ENCODE measurements at places on chromosomes 6 and 20.

GRCh38 chr6:119201480-119201879, 123.0 kb upstream of the FAM184A start:
- no peak for DNase-seq

DNA sequence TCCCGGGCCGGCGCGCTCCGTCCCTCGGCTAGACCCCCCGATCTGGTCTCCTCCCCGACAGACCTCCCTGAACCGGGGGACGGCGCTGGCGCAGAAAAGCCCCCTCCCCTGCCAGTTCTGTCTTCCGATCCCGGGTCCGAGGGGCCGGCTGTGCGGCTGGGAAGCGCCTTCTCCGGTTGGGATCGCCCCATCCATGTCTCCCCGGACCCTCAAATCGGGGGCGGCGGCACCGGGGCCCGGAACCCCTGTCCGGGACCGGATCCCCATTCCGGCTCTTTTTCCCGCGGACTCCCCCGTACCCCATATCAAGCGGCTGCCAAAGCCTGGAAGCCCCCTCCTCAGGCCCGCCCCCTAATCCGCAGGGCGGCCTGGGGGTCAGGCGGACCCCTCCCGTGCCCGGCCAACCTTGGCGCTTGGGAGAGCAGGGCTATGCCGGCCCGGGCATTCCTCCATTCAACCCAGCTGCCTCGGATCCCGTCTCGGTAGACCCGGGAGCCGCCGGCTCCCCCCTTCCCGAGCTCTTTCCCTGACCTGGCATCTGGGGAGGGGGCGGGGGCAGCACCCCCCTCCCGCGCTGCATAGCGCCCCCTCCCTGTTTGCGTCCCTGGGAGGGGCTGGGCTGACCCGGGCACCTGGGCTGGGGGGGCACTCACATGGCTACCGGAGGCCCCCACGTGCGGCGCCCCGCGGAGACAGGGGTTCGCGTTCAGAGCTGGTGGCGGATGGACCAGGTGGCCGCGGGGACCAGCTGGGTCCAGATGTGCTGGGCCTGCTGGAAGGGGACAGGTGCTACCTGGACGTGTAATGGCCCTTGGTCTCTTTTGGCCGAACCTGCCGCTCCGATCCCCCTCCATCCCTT, 643 bp downstream of the DLGAP4 start:
- DNase-seq: no peak

GRCh38 chr20:41304002-41304401, 13.5 kb downstream of the ZHX3 start:
- DNase-seq: peak; percentile 72

DNA sequence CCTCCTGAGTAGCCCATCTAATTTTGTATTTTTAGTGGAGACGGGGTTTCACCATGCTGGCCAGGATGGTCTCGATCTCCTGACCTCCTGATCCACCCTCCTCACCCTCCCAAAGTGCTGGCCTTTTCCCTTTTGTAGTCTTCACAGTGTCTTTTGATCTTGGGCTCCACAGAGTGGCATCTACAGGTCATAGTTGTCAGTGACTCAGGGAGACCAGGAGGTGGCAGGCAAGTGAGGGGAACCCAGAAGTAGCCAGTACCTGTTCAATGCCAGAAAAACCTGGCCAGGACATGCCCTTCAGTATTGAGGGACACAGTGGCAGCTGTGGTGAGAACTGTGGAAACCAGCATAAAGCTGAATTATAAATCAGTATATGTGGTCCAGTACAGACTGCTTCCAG, 19.6 kb downstream of the RPP21 start:
- peak; percentile 38 for DNase-seq

DNA sequence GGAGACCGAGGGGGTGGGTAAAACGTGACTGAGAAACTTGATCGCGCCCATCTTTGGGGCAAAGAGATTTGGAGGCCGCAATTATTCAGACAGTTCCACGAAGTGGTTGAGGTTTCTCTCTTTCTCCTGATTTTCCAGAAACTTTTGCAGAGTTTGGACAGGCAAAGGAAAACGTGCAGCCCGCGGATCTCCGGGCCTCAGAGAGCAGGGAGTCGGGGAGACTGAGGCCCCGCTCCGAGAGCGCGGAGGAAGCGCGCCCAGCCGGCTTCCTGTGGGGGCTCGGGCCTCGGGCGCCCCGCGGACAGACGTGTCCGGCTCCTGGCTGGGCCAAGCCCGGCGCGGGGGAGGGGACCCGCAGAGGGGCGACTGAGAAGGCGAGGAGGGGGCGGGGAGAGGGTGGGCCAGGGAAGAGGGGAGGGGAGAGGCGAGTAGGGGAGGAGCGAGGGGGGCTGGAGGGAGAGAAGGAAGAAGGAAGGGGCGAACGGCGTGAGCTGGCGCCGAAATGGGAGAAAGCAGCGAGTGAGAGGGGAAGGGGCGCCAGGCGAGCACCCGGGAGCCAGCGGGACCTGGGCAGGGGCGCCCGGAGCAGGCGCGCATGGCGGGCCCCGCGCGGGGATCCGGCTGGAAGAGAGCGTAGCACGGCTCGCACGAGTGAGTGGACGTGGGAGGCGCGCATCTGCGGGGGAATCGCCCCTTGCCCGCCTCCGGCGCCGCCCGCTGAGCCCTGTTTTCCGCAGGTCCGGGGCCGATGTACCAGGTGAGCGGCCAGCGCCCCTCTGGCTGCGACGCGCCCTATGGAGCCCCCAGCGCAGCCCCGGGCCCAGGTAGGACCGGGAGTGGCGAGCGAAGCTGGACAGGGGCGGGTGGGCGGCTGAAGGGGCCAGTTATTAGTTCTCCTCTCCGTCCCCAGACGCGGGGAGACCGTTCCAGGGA, at the start of gene MDFI:
Gene MDFI, plus strand, starts transcription at position 467 of the 933 bp plus-strand sequence. Its CDS starts 282 bp downstream, at position 749.
- peak; percentile 14 for DNase-seq

- no peak for DNase-seq
These were observed 45.1 kb upstream of the FOXA2 start for GRCh38 chr20:22629447-22629846.

GRCh38 chr6:31477521-31477920, 20.4 kb upstream of the MICB start:
- no peak for DNase-seq

GRCh38 chr20:1664911-1665310, 7.3 kb upstream of the SIRPG start:
- peak; percentile 50 for DNase-seq

GRCh38 chr20:1734269-1734858, 76.8 kb upstream of the SIRPG start:
- peak; percentile 50 for DNase-seq

GRCh38 chr20:62461834-62462233, 14.0 kb downstream of the GATA5 start:
- DNase-seq: no peak

DNA sequence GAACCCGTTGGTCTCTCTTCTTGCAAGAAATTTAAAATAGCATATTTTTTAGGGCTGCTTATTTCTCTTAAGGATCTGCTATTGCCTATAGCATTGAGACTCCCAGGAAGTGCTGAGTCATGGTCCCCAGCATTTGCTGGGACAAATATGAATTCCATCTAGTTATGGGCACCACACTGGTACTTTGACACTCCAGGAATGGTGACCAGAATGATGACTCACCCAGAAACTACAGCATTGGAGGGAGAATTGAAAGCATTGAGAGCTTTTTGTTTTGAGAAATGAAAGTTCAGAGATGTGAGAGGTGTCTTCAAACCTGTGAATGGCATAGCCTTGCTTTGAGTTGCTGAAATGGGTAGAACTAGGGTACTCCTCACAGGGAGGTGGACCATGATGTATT, 699.7 kb downstream of the DHX35 start:
- DNase-seq: no peak

DNA sequence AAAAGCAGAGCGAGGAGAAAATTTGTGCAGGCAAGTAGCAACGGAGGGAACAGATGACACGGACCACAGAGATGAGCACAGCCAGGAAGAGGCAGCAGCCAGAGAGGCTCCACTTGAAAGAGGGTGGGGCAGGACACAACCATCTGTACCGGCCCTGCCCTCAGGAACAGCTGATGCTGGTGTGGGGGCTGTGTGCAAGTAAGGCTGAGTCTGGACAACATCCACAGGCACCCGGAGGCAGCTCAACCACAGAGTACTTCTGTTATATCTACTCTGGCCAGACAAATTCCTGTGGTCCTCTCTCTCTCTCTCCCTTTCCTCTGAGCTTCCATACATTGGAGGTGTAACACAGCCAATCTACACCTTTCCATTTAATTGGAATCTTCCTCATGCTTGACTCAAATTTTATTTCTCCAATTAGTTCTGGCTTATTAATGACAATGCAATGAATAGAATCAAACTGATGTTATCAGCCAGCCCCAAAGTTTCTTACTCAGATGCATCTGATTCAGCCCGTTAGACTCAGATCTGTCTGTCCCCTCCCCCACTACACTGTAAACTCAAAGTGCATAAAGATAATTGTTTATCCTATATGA, 24.9 kb downstream of the KIF13A start:
- peak; percentile 55 for DNase-seq

GRCh38 chr6:83199863-83200225, 6.7 kb downstream of the RWDD2A start:
- DNase-seq: no peak

GRCh38 chr6:13814938-13815575, 700 bp upstream of the MCUR1 start:
- DNase-seq: peak; percentile 27

- no peak for DNase-seq
These were observed 55.4 kb downstream of the VEGFA start for GRCh38 chr6:43825187-43826115.

DNA sequence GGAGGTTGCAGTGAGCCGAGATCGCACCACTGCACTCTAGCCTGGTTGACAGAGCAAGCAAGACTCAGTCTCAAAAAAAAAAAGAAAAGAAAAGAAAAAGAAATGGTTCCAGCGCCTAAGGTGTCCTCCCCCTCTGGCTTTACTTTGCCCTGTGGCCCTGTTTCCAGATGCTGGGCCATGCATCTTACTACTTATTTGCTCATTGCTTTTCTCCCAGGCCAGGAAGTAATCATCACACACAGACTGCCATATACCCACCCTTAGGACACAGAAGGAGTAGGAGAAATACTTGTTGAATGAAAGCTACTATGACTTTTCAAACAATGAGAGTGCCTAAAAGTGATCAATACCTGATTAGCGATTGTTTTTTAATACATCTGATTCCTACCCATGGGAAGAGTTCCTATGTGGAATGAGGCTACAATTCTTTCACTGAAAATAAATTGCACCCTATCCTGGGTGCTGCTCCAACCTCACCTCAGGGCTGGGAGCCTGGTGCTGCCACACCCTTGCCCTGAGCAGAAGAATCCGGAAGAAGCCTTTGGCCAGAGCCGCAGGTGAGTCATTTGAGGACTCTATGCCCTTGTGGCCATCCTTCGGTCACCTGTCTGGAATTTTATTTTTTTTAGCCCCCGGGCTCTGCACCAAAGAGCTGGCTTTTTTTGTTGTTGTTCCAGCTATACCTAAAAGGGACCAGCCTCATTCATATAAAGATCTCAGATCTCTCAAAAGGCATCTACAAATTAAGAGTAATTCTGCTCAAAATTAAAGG, 22.7 kb upstream of the TFAP2C start:
- DNase-seq: no peak

DNA sequence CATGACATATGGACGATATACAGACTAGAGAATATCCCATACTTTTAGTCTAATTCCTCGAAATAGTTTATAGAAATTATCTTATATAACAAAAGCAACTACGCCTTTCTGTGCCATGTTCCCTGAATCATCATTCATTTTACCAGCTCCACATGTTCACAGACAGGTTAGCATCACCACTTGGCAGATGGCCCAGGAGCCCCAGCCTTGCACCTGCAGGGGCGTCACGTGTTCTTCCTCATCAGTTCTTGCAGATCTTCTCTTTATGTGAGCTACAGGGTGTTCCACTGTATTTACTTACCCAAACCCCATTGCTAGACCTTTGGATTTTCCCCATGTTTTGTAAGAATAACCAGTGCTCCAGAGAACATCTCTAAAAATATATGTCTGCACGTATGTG, 12.6 kb upstream of the BNIP5 start:
- DNase-seq: no peak

GRCh38 chr20:37274851-37275524, 13.4 kb upstream of the GHRH start:
- DNase-seq: peak; percentile 78

- no peak for DNase-seq
These were observed 126.8 kb downstream of the IPCEF1 start for GRCh38 chr6:154229786-154230185.

GRCh38 chr6:2653369-2654032, 97.2 kb downstream of the MYLK4 start:
- DNase-seq: no peak

DNA sequence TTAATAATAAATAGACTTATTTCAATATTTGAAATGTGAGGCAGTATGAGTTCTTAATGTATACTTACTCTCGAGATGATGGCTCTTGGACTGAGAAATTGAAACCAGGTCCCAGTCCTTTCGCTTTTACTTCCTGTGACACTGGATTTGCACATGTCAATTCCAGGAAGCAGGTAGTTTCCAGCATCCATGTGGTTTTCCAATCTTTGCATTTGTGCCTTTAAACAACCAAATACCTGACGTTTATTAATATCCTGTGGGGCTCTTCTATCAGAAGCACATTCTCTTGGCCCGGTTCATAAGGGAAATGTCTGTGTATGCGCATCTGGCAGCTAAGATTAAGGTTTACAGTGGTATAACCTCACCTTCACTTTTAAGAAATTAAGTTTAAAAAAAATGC, 13.1 kb downstream of the UTRN start:
- no peak for DNase-seq

- DNase-seq: no peak
These were observed 141.3 kb downstream of the PREX1 start for GRCh38 chr20:48686238-48687116.

- no peak for DNase-seq
These were observed 1.1 kb downstream of the AMD1 start for GRCh38 chr6:110875548-110876169.

GRCh38 chr20:55354720-55355119, 650.6 kb downstream of the CBLN4 start:
- no peak for DNase-seq

DNA sequence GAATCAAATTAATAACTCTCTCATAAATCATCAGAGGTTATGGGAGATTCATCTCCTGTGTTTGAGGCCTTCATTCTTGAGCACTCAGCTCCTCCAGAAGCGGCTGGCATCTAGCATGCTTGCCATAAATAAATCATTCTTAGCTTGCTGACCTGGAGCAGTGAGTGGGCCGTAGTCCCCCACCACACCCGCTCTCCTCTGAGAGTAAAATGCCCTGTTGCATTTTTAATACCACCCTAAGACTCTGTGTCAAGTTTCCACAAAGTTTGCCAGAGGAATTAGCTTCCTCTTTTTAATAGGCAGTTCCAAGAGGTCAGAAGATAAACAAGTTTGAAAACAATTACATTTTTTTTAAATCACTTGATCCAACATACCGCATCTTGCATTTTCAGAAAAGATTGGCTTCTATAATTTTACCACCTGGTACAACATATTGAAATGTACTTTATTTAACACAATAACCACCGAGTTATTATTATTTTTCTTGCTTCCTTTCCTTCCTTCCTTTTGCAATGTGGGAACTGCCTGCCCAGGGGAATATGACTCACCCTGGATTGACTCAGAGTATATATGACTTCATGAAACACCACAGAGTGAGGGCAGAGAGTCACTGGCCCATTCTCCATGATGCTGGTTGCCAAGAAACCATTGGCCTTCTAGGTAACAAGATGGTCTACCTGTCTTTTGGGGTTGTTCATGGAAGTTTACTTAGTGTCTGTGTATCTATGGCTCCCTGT, 29.4 kb upstream of the CLIC5 start:
- peak; percentile 41 for DNase-seq
